ENCODE measurements at places on chromosomes 2 and 18.

DNA sequence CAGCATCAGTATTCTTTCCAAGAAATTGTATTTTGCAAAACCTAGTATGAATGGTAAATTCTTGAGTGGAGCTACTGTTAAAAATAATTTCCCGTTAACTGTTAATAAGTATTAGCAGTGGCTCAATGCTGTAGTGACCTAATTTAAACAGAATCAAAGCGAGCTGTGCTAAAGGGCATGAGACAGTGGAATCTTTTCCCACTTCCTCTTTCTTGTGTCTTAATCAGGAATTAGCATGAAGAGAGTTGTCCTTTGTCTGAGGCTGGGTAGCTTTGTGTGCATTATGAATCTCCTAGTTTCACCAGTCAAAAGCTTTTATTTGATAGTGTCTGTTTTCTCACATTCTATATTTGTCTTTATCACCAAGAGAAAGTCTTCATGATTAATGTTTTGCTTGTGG, 298.8 kb upstream of the GCFC2 start:
- no peak for DNase-seq

GRCh38 chr2:150480971-150481830, 6.3 kb downstream of the RND3 start:
- DNase-seq, result no peak

DNA sequence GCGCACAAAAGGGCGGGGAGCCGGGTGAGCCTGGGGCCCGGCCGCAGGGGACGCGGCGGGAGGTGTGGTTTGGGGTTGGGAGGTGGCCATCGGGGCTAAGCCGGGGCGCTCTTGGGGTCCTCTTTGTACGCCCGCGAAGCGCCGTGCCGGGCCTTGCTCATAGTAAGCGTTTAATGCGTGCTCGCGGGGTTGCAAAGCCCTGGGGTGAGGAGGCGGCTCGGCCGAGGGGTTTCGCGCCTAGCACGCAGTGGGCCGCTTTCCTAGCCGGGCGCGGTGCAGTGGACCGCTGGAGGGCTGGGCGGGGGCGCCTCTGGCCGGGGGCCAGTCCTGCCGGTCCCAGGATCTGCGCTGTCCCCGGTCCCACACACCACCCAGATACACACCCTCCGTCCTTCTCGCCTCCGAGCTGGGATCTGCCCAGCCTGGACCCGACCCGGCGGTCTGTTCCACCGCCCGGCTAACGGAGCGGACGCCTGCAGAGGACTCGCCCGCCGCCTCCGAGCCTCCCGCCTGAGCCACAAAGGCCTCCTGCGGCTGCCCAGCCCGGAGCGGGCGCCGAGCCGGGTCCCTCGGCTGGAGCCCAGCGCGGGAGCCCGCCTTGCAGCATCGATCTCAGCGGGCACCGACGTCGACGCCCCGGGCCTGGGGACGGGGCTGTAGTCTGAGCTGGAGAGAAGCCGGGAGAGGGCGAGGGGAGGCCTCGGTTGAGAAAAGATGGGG, 564 bp downstream of the DPYSL5 start:
- no peak for DNase-seq

DNA sequence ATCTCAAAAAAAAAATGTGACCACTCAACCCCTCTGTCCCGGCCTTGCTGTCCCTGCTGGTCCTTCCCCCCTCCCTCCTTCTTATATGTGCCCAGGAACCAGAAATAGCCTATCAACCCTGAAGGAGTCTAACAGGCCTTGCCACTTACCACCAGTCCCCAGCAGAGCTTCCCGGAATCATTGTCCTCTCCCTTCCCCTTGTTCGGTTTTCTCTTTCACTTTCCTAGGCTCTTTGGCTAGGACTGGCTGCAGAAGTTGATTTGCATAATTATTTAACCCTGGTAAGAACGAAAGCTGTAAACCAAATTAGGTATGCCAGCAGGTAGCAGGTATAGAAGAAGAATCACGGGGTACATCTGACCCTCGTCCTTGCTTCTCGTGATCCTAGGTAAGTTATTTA, 72.6 kb upstream of the ZNF532 start:
- DNase-seq, result no peak

DNA sequence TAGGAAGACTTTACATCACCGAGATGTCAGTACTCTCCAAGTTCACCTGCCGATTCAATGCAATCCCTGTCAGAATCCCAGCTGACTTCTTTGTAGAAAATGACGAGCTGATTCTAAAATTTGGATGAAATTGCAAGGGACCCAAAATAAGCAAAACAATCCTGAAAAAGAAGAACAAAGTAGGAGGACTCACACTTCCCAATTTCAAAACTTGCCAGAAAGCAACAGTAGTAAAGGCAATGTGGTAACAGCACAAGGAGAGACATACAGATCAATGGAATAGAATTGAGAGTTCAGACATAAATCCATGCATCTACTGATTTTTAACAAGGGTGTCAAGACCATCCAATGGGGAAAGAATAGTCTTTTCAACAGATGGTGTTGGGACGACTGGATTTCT, 52.2 kb downstream of the SMAD7 start:
- no peak for DNase-seq

- DNase-seq, result no peak
Observed at GRCh38 chr2:182807319-182807718, 59.1 kb downstream of the FRZB start.

GRCh38 chr2:168816369-168816768, 13.9 kb downstream of the NOSTRIN start:
- DNase-seq, result no peak

- no peak for DNase-seq
Observed at GRCh38 chr2:23594460-23594825, 209.5 kb downstream of the KLHL29 start.

DNA sequence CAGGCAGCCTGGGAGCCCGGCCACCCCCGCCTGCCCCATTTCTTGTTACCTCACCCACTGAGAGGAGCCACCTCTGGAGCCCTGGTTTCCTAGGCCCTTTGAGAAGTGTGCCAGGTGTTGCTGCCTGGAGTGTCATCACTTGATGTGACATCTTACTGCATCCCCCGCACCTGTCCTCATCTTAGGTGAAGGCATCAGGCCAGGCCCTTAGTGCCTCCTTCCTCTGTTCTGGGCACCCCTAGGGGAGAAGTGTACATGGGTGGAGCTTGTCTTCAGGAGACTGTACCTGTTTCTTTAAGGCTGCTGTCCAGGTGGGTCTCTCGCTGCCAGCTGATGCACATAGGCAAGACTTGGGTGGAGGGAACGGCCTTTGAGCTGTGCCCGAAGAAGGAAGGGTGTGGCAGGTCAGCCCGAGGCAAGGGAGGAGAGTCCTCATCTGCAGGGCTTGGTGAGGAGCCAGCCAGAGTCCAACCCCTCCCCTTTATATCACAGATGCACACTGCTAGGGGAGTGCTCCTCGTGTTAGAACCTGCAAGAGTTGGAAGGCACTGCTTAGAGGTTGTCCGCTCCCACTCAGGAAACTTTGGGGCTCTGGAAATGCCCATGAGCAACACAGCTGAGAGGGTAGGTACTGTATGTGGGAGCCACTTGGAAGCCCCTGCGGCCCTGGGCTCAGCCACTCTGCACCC, 45.9 kb downstream of the NCK2 start:
- DNase-seq, result no peak

- no peak for DNase-seq
Observed at GRCh38 chr2:44290261-44290660, 15.0 kb downstream of the SLC3A1 start.

- no peak for DNase-seq
Observed at GRCh38 chr2:230305416-230306275, 21.3 kb upstream of the SP140L start.

GRCh38 chr2:47628904-47629303, 154.0 kb upstream of the MSH6 start:
- DNase-seq, result no peak

Data from central memory CD8-positive, alpha-beta T cell (primary cell).